ENCODE measurements at places on chromosomes 1 and 21.

DNA sequence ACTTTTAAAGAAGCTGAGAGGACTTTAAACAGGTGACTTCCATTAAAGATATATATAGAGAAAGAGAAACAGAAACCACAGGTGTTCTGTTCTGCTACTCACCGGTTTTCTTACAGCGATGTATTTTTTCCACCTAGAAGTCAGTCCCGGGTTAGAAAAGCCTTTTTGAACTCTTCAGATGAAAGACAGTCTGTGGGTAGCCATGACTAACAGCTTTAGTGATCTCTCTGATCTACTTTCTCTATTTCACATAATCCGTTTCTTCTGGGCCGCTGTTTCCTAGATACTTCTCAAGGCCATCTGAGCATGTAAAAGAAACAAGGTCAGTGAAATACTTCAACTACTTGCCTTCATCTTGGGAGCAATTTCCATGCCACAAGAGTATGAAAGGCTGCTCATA is 25.1 kb downstream of the WDR64 start:
- DNase-seq, result no peak

DNA sequence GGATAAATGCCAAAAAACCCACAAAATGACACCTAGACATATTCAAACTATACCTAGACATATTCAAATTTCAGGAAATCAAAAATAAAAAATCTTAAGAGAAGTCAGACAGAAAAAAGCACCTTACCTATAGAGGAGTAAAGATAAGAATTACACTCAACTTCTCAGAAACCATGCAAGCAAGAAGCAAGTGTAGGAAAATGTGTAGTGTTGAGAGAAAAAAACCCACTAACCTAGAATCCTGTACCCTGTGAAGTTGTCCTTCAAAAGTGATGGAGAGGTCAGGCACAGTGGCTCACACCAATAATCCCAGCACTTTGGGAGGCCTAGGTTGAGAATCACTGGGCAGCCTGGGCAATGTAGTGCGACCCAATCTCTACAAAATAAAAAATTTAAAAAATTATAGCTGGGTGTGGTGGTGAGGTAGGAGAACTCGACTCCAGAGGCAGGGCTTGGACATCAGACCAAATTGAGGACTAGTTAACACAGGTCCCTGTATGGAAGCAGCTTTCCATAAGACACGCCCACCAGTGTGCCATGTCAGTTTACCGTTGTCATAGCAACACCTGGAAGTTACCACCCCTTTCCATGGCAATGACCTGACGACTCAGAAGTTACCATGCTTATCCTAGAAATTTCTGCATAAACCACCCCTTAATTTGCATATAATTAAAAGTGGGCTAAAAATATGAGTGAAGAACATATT is 20.7 kb downstream of the PDIK1L start:
- DNase-seq, result peak; percentile 4

DNA sequence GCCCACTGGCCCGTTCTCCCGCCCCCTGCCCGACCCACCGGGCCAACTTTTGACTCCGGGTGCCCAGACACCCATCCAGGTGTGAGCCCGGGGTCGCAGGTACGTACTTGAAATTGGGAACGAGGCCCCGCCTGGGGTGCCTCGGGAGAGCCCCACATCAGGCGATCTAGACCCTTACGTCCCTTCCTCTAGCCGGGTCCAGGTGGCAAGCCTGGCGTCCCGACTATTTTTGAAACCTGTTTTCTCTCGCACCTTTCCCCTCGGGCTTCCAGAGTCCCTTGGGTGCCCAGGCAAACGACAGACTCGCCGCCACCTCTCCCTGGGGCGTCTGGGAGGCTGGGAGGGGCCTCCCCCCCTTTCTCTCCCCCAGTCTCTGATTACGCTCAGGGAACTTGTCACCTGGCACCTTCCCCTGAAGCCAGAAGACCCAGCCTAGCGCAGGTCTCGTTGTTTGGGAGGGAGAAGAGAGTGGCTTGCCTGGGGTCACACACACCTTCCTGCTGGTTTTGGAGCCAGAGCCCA is 898 bp downstream of the LDLRAP1 start:
- DNase-seq, result no peak

DNA sequence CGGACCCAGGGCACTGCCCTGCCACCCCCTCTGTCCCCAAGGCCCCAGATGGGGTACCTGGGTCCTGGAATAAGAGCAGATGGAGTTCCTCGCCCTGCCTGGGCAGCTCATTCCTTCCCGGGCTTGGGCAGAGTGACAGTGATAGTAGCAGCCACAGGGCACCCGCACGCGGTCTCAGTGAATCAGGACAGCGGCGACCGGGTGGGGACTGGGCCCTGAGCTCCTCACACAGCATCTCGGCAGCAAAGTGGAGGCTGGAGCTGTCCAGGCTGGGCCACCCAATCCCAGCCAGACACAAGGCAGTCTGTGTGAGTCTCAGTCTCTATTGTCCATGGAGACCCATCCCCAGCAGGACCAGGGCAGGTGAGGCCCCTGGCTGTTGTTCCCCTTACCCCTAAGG is 37.4 kb upstream of the CCDC27 start:
- no peak for DNase-seq

DNA sequence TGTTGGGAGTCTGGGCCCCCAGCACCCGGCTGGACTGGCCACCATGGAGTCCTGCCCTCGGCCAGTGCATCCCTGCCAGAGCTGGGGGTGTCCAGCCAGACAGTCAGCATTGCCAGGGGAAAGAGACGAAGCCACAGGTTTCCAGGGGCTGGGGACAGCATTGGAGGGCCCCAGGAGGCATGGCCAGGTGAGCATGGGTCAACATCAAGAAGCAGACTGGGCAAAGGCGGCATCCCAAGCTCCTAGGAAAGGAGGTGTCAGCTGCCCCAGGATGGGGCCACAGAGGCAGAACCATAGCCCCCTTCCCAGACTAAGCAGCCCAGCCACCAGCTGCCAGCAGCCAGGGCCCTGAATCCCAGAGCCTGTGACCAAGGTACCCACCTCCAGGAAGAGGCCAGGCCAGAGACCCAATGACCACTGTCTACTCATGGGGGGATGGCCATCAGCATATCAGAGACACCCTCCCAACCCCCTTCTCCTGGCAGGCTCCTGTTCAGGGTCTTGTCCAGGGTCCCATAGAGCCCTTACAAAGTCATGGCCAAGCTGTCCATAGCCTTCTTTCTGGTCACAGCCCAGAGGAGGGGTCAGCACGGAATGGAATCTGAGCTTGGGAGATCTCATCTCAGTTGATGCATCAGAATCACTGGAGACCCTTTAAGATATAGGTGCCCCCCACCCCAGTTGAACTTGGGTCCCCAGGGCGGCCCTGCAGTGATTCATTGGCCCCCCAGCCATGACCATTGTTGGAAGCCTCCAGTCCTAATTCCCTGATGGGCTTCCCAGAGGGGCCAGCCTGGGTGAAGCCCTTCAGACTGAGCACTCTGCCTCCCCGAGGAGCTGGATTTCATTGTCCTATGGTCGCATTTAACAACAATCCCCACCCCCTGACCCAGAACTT is 32.5 kb downstream of the WNT3A start:
- DNase-seq, result no peak

GRCh38 chr1:150875197-150876118 is 941 bp downstream of the ARNT start:
- DNase-seq, result no peak

DNA sequence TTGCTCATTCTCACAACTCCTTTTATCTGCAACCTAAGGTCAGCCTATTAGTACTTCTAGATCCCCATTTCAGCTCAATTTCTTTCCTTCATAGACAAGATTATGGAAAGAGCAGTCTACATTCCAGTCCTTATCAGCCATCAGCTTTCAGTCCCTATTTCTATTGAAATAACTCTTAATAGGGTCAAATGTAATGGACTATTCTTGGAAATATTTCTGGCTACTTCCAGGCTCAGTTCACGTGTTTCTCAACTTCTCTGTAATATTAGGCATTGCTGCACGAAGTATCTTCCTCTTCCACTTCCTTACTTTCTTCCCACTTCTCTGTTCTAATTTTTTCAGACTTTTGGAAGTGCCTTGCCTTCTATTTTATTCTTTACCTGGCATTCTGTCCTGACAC is 232.9 kb upstream of the USP25 start:
- DNase-seq, result no peak

GRCh38 chr1:186958520-186958919 is 129.8 kb downstream of the PLA2G4A start:
- no peak for DNase-seq

- no peak for DNase-seq
These were observed 41.4 kb downstream of the DUSP10 start for GRCh38 chr1:221700536-221700935.

- DNase-seq, result no peak
These were observed 285.7 kb downstream of the TM2D1 start for GRCh38 chr1:61439234-61439633.

- DNase-seq, result no peak
These were observed 4.0 kb upstream of the PLEKHM2 start for GRCh38 chr1:15680131-15680530.

GRCh38 chr21:31117128-31117916 is 79.0 kb upstream of the KRTAP19-8 start:
- DNase-seq, result no peak

GRCh38 chr1:6286266-6286665 is 25.4 kb upstream of the GPR153 start:
- DNase-seq, result no peak

- no peak for DNase-seq
These were observed 4.0 kb downstream of the PHC2 start for GRCh38 chr1:33426916-33427315.

DNA sequence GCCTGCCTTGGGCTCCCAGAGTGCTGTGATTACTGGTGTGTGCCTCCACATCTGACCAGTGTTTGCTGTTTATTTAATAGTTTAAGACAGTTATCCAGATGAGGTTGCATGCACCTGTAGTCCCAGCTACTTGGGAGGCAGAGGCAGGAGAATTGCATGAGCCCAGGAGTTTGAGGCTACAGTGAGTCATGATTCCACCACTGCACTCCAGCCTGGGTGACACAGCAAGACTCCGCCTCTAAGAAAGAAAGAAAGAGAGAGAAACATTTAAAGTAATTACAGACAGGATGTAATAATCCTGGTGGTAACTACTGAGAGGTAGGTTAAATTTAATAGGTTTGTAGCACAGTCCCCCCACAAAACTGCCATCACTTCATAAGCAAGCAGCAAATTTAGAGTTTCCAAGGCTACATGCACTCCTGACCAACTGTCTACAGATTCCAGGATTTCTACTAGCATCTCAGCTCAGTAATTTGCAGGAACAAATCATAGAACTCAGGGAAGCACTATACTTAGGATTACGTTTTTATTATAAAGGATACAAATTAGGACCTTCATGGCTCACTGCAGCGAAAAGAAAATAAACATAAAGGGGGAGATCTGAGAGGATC is 89.6 kb downstream of the PKN2 start:
- no peak for DNase-seq

- DNase-seq, result no peak
These were observed 92.6 kb downstream of the ADCY10 start for GRCh38 chr1:167821356-167821685.

- no peak for DNase-seq
These were observed 64.0 kb upstream of the RGS21 start for GRCh38 chr1:192252776-192253175.

GRCh38 chr1:115373305-115373704 is 35.3 kb upstream of the NGF start:
- DNase-seq, result no peak

- no peak for DNase-seq
These were observed 36.3 kb downstream of the DMAP1 start for GRCh38 chr1:44249543-44249942.

GRCh38 chr21:15604413-15604812 is 125.4 kb upstream of the USP25 start:
- DNase-seq, result no peak

DNA sequence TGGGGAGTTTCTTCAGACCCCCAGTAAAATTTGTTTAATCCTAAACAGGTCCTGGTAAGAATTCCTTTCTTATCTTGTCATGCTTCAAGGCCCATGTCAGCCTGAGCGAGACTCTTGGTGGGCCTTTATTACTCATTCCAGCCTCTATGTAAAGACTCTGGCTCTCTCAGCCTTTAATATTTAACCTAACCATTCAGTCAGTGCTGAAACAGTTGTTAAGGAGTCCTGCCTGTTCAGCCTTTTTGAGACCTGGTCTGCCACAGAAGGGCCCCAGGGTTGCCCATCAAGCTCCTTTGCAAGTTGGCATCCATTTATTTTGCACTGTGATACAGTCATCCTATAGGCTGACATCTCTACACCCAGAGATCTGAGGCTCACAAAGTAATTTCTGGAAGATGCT is 107.7 kb upstream of the VANGL1 start:
- DNase-seq, result no peak

- no peak for DNase-seq
These were observed 70.4 kb upstream of the CD55 start for GRCh38 chr1:207251066-207251465.

- no peak for DNase-seq
These were observed 6.6 kb upstream of the CD48 start for GRCh38 chr1:160718210-160718609.

- DNase-seq, result no peak
These were observed 46.0 kb downstream of the USP24 start for GRCh38 chr1:55169126-55169525.

DNA sequence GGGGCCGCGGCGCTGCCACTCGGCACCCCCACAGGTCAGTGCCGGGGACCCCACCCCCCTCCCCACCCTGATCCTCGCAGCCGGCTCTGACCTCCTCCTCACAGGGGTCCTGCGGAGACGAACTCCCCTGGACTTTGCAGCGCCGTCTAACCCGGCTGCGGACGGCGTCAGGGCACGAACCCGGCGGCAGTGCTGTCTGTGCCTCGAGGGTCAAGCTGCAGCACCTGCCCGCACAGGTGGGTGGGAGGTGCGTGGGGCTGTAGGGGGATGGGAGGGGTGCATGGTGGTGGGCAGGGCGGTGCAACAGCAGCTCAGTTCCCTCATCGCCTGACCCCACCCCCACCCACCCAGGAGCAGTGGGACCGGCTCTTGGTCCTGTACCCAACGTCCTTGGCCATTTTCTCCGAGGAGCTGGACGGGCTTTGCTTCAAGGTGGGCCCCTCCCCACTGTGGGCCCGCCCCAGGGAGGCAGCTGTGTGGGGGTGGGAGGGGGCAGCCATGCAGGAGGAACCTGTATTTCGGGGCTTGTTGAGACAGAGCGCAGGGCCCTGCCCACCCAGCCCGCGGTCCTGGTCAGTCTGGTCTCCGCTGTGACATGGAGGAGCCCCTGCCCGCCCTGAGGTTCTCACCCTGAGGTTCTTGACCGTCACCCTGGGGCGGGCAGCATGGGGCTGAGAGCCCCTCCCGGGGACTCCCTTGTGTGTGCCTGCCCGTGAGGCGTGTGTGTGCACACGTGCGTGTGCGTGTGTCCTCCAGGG is 4.9 kb downstream of the PLEKHN1 start:
- DNase-seq, result no peak

GRCh38 chr1:38775175-38775845 is 84.3 kb downstream of the RRAGC start:
- no peak for DNase-seq

DNA sequence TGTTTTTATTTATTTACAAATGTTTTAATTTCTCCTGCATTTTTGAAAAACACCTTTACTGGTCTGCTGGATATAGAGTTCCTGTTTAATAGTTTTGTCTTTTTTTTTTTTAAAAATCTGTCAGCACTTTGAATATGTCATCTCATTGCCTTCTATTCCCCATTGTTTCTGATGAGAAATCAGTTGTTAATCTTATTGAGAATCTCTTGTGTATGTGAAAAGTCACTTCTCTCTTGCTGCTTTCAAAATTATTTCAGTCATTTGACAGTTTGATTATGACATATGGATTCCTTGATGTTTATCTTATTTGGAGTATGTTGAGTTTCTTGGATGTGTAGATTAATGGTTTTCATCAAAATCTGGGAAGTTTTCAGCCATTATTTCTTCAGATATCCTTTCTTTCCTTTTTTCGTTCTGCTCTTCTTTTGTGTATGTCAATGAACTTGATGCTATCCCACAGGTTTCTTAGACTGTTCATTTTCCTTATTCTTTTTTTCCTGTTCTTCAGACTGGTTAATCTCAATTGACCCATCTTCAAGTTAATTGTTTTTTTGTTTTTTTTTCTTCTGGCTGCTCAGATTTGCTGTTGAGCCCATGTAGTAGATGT is 51.2 kb upstream of the CCDC190 start:
- DNase-seq, result no peak

Data from NCI-H146 (cell line).